Glomerular endothelial cell (primary cell): ENCODE measurements at places on chromosomes 5 and 9. TPM values are rescaled to one million over a fixed set of nuclear protein-coding genes. Genes with fewer than 3 reads are reported as not detected.

- DNase-seq = no peak
Measured at GRCh38 chr5:173278641-173279040, 43.6 kb upstream of the NKX2-5 start.

GRCh38 chr9:100699668-100700067 lies 121.8 kb downstream of the CAVIN4 start:
- DNase-seq = no peak

- DNase-seq = no peak
Measured at GRCh38 chr9:120230227-120230626, 349.7 kb downstream of the CDK5RAP2 start.

Gene CCIN
- 0.19 and 0.29 TPM in 2 replicates for total RNA-seq

Gene SPATA6L
- total RNA-seq = 3.8 and 4.0 TPM in 2 replicates

GRCh38 chr5:665956-666711 lies 27.0 kb downstream of the TPPP start:
- no peak for DNase-seq

DNA sequence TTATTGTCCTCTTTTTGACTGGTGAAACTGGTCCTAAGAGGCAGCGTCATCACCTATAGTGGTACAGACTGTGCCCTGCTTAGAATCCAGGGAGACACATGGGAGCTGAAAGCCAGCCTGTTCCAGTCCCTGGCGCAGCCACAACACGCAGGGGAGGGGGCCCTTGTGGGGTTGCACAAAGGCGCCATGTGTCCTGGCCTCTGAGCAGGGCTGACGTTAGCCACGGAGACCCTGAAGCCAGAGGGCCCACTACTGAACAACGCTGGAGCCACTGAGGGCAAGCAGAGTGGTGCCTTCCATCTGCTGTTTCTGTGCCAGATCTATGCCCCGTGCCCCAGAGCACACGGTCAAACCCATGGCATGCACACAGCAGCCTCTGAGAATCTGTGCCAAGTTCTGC lies 147.3 kb downstream of the ACTL7B start:
- no peak for DNase-seq

GRCh38 chr5:120152472-120152871 lies 311.6 kb upstream of the PRR16 start:
- peak; percentile 64 for DNase-seq

DNA sequence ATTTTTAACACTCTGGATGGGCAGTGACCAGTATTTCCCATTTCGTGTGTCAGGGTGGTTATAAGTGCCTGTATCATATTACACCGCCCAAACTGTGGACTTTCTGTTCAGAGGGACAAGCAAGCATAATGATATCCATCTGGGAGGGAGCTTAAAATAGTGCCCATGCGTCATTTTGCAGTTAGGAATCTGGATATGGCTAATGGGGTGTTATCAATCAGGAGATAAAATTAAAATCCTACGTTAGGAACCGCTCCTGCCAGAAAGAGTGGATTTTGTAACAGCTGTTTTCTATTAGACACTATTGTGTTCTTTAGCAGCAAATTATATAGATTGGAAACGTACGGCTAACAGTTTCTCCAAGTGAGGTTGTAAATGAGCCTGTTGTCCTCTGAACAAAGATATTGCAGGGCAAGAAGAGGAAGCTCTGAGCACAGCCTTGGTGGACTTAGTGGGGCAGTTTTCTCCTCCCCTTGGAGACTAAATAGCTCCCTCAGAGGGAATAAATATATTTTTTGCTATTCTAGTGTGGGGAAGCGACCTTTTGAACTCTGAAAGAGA lies 160.4 kb downstream of the SPATA31D1 start:
- no peak for DNase-seq

DNA sequence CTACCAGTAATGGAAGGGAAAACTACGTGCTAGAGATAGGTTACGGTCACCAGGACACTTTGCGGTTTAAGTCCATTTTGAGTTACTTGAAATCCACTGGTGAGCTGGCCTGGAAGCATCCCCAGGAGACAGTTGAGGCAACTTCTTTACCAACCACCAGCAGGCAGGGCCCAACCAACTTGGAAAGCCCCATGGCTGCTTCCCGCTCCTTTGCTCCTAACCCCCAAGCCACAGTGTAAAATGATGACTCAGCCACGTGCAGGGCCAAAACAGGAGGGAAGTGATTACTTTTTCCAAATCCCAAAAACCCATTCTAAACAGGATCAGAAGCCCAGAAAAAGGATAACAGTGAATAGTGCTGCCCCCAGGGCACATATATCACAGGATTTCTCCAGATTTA lies 87.4 kb downstream of the PAX5 start:
- no peak for DNase-seq

DNA sequence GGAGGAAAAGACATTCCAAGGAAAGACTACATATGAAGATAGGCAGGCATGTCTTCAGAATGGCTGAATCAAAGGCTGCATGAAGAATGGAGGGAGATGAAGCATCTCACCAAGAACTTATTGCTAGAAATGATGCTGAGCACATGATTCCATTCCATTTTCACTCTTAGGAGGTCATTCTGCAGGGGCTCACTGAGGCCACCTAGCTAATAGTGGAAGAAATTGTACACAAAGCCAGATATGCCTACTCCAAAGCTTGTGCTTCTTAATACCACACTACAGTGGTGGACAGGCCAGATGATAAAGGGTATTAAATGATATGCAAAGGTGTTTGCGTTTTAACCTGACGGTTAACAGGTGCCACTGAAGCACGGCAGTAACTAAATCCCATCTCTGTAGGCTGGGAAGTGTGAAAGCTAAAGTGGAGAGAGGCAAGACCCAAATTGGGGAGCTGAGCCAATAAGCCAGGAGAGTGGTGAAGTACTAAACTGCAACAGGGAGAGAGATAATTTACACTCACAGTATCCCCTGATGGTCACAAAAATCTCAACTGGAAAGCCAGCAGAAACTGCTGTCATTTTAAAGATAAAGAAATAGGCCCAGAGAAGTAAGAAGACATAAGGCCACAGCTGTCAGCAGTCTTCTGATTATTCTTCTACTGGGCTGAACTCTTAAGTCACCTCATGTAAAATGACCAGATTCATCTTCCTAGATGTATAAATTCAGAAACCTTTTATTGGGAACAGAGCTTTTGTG lies 14.6 kb downstream of the NDUFA8 start:
- DNase-seq = no peak

DNA sequence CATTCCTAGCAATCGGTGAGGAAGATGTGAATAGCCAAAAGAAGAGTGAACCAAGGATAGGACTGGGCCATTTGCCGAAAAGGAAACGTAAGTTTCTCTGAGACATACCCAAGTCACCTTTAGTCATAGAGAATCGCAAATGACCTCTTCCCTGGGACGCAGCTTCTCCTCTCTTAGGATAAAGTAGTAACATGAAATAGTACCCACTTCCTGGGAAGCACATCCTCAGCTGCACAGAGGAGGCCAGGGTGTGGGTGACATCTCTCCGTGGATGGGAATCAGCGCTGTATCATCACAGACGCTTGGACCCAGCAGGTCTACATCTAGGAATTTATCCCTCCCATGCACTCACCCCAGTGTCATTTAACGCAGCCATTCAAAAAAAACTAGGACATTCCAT lies 120.9 kb upstream of the PHYKPL start:
- DNase-seq = no peak

GRCh38 chr5:112823656-112824055 lies 37.4 kb upstream of the SRP19 start:
- no peak for DNase-seq

DNA sequence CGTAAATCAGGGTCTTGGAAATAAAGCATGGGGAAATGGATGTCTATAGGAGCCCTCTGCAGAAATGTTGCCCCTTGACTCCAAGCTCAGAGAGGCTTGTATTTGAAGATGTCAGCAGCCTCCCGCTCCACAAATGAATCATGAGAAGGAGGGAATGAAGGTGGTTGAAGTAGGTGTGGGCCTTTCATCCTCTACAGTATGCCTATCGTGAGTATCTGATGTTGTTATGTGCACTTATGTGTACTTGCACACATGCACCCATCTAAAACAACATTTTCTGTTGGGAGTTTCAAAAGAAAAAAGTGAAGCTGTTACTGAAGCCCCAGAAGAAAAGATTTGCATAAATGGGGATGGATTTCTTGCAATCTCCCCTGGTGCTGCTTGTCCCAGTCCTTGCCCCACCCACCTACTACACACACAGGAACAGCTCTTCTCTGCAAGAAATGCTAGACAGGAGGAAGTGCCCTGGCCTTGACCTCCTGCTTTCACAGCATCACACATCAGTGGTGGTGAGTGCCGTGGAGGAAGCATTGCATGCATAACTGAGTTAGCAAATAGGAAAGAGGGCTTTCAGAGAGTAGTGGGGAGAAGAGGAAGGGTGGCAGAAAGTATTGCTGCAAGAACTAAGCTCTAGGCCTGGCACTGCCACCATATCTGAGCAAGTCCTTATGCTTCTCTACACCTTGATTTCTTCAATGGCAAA lies 156.1 kb downstream of the SNX18 start:
- no peak for DNase-seq

DNA sequence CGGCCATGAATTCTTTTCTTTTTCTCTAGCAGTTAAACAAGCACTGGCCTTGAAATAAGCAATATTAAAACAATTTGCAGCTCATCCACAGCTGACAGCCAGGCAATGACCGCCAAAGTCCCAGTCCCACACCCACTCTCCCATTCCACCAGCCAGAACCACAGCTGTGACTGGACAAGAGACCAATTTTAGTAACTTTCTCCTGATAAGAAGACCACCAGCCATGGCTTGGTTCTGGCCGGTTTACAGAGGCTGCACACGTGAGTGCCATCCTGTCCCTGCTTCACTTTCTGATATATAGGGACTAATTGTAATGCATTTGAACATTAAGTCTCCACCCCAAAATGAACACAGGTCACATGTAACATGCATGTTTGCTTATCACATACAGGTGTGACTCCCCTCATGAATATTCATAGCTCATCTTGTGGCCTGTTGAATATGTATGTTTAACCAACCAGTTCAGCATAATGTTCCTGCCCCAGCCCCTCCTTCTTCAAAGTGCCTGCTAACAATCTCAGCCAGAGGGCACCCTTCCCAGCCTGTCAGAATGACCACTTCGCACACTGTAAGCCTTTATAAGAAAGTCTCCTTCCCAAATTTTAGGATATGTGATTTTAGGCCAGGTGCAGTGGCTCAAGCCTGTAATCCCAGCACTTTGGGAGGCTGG lies 23.9 kb upstream of the FANCC start:
- DNase-seq = no peak

DNA sequence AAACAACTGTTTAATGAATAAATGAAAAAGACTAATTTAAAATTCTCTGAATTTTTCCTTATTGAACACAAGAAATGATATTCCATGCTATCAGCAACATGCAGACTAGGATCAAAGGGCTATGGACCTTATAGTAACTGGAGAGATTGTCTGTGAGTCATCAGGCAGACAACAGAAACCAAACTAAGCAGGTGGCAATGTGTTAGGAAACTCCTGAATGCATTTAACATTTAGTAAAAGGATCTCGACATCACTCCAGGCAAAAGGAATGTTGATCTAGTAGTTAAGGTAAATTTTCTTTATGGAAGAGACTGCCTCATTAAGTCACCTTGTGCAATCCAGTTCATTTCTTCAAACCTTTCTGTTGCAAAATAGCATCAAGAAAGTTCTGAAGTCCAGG lies 58.4 kb downstream of the ARL15 start:
- DNase-seq = no peak

DNA sequence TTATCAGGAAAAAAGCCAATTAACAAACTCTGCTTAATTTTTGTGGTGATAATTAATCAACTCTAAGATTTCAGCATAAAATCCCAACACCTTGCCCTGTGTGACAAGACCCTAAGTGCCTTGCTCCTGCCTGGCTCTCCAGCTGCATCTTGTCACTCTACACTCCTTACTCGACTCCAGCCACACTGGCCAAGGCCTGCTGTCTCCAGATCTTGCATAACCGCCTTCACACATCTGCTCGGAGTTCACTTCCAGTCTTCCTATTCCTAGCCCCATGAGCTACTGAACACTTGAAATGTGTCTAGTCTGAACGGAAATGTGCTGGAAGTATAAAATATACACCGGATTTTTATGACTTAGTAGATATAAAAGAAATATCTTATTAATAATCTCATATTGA lies 259.6 kb downstream of the EPB41L4A start:
- no peak for DNase-seq

GRCh38 chr5:27472000-27472763 lies 433.8 kb upstream of the CDH9 start:
- DNase-seq = no peak

GRCh38 chr5:73039082-73039481 lies 81.3 kb upstream of the TMEM171 start:
- DNase-seq = no peak

GRCh38 chr9:91191411-91192380 lies 170.0 kb downstream of the AUH start:
- no peak for DNase-seq

Gene TAF11L11
- not detected in 2 replicates for total RNA-seq
